ENCODE measurements at places on chromosomes 7 and 10.

DNA sequence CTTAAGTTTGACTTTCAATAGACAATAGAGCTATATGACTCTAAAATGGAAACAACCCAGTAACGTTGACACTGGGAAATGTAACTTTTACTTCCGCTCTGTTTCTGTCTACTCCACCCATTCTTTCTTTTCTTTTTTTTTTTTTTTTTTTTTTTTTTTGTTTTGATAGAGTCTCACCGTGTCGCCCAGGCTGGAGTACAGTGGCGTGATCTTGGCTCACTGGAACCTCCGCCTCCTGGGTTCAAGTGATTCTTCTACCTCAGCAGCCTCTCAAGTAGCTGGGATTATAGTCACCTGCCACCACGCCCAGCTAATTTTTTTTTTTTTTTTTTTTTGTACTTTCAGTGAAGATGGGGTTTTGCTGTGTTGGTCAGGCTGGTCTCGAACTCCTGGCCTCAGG is 13.9 kb downstream of the PRSS2 start:
- DNase-seq: no peak

- DNase-seq: no peak
Observed at GRCh38 chr7:2231992-2232765, 566 bp downstream of the MAD1L1 start.

DNA sequence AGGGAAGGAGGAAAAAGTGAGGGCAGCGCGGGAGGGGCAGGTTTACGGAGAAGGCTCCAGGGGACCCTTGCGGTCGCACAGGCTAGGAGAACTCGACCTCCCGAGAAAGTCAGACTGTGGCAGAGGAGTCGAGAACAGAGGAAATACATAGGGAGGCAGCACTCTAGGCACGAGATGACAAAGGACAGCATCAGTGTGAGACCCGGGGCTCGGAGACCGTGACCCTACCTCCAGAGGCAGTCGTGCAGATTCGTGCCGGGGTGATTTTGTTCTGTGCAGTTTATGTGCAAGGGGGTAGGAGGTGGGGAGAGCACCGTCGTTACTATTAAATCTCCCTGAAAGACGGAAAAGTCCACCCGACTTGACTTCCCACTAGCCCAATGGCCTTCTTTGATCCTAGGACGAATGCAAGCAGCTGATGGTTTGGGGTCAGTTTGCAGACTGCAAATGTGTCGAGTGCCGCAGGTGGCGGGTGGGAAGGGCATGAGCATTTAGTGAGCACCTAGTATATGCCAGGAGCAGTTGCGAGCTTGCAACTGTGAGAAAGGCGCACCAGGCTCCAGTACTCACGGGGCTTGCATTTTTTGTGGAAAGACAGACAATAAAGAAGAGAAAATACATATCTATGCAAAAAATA is 674 bp upstream of the OSBPL3 start:
- DNase-seq: no peak

- DNase-seq: no peak
Observed at GRCh38 chr10:72573079-72573478, 52.8 kb downstream of the MICU1 start.

- DNase-seq: no peak
Observed at GRCh38 chr7:24982917-24983316, 2.9 kb upstream of the OSBPL3 start.
